SJCRH30 (cell line): ENCODE measurements at places on chromosomes 16 and 17. TPM values are rescaled to one million over a fixed set of nuclear protein-coding genes. Genes with fewer than 3 reads are reported as not detected.

GRCh38 chr17:70434536-70435490 is 265.5 kb downstream of the KCNJ2 start:
- DNase-seq: no peak

- DNase-seq: no peak
Observed at GRCh38 chr16:5379954-5380353, 282.4 kb upstream of the EEF2KMT start.

DNA sequence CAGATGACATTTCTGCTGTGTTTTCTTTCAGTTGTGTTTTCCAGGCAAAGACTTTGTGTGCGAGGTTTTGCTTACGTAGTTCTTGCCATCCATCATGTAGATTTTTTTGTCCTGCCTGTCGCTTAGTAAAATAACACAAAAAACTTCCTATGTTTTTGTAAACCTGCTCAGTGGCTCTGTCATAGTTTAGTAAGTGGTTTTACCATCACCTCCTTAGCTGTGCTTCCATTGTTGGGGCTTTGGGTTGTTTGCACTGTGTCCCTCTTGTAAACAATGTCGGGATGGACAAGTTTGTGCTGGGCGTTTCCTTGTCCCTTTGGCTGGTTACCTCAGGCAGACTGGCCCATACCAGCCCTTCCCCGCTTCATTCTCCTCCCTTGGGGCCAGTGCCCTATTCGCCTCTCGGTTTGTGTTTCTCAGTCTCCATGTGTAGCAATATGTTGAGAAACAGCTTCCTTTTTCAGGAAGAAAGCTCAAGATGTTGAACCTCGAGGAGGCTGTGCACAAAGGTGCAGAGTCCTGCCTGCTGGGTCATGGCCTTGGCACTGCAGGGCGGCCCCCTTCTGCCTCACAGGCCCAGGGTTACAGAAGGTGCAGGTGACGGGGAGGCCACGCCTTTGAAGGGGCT is 74.6 kb downstream of the KSR1 start:
- no peak for DNase-seq

DNA sequence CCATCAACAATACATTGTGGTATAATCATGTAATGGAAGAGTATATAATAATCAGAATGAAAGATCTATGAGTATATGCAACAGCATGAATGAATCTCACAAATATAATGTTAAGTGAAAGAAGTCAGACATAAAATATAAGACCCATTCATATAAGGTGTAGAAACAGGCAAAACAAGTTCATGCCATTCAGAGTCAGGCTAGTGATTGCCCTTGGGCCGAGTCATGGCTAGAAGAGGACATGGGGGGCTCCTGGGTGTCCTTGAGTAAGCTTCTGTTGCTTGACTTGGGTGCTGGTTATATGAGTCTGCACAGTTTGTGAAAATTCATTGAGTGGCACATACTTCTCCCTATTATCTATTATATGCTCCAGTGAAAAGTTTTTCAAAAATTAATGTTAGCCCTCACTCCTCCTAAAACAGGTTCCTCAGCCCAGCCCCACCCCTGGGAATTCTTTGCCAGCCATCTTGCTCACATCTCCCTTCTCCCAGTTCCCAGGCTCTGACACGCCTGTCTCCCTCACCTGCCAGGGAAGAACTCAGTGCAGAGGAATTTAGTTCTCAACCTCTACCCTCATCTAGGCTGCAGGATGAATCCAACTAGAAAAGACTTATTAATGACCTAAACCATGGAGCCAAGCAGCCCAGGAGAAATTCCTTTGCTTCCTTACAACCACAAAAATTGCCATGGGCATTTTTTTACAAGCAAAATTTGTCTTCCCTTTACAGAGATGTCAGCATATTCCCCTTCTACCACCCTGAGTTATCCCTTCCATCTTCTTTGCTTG is 52.4 kb upstream of the NFAT5 start:
- no peak for DNase-seq

- DNase-seq: no peak
Observed at GRCh38 chr16:76985392-76986045, 205.5 kb upstream of the MON1B start.

GRCh38 chr17:60947100-60947499 is 269.4 kb downstream of the BCAS3 start:
- no peak for DNase-seq

Gene MYH8
- total RNA-seq: 0.16 and 0.18 TPM in 2 replicates

DNA sequence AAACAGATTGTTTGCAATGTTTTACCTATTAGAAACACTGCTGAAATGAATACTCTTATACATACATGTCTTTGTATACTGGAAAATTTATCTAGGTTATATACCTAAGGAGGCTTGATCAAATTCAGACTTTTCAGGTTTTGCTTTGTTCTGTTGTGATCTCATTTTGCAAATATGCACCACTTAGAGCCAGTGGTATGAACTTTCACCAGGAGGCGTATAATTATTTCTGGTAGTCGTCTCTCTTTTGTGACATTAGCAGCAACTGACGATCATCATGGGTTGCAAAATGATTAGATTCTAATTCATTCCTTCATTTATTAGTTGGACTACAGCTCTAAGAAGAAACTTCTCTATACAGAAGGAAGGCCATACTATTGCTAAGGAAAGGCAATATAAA is 26.9 kb downstream of the AP1G1 start:
- DNase-seq: no peak

GRCh38 chr16:54351171-54351570 is 64.6 kb upstream of the IRX3 start:
- no peak for DNase-seq
